ENCODE measurements at places on chromosomes 13 and 19. TPM values are rescaled to one million over a fixed set of nuclear protein-coding genes. Genes with fewer than 3 reads are reported as not detected.

- DNase-seq: no peak
Measured at GRCh38 chr13:31124204-31124603, 37.5 kb downstream of the HSPH1 start.

DNA sequence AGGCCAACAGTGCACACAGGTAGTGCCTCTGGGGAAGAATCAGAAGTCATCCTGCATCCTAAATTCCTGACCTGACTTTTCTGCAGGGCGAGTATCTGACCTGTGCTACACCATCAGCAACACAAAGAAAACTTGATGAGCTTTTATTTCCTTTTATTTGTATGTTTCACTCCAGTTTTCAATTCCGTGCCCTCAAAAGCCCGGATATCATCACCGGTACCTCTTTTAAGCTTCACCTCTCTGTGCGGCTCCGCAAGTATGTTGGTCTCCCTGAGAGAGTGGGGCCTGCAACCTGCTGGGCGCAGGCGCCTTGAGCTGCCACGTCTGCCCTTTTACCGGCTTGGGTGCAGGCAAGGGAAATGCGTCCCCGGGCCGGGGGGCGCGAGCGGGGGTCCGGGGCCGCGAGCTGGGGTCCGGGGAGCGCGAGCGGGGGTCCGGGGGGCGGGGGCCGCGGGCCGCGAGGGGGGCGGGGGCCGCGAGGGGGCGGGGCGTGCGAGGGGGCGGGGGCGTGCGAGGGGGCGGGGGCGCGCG, 4.3 kb upstream of the DUXA start:
- DNase-seq: no peak

DNA sequence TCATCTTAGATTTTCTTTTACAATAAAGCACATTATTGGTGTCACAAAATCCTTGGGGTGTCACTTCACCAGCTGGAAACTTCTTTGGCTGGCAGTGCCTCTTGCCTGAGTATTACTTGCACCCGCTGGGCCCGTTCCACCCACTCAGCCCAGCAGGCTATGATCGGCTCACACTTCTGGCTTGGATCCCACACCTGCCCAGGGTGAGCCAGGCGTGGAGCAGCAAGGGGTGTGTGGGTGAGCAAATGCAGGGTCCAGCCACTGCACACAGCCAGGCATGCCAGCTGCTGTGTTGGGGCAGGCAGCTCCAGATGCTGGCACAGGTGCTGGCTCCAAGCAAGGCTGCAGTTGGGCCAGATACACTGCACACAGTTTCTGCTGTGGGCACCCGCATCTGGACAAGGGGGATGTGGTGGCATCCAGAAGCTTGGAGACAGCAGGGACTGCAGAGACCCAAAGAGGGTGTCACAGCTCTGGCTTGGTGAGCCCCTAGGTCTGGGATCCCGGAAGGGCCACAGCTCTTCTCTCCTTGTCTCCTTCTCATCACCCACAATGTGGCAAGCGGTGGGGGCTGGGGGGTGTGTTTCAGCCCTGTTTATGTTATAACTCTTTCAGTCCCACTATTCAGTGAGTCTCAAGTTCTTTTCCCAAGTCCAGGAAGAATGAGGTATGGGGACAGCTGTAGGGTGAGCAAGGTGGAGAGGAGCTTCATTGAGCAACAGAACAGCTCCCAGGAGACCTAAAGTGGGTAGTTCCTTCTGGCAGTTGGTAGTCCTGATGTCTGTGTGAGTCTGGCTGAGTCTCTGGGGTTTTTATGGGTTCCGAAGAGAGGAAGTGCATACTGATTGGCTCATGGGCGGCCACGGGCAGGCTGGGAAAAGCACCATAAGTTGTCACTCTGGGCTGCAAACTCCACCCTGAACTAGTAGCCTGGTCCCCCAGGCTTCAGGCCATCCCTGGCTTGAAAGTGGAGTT, 25.3 kb upstream of the TBC1D4 start:
- no peak for DNase-seq

Gene ZNF296
- total RNA-seq: 1.2 TPM

Gene DAND5
- total RNA-seq: not detected

DNA sequence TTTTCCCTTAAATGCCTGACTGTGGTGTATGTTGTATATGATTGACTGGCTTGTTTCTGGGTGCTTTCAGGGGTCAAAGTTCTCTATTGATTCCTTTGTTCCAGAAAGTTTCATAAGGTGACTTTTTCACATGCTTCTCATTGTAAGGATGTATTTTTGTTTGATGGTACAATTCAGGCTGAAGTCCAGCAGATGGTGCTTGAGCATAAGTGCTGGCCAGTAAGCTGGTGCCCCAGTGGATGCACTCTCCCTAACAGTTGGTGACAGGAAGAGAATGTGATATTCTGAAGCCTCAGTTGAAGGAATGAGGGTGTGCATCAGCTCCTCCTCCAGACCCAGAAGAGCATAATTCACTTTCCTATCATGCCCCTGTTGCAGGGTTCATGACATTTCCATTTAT, 1941.6 kb upstream of the PRR20A start:
- no peak for DNase-seq

DNA sequence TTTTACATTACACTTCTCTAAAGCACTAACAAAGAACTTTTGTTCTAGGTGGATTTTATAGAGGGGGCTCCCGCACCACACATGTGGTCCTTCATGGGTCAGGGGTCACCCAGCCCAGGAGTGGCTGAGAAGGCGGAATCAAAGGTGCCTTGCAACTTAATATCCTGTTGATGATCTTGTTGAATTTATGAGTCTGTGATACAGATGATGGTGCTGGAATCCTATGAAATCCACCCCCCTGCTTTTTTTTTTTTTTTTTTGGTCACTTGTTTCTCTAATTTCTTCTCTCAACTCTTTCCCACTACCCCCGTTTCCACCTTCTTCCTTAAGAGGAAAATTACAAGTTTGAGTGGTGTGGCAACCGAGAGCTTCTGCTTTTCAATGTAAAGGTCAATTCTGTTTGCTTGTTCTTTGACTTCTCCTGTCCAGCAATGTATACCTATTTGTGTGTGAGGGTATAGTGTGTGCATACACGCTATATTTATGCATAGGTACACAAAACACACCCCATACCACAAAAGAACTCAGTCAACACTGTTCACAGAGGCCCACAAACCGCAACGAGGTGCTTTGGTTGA, 4.2 kb upstream of the ZIC2 start:
- no peak for DNase-seq

GRCh38 chr13:51663973-51664957, 80.0 kb downstream of the WDFY2 start:
- DNase-seq: no peak

GRCh38 chr19:13104360-13104847, 1.7 kb upstream of the LYL1 start:
- DNase-seq: peak; percentile 56

- DNase-seq: no peak
Measured at GRCh38 chr13:28429685-28430290, 65.1 kb downstream of the FLT1 start.

DNA sequence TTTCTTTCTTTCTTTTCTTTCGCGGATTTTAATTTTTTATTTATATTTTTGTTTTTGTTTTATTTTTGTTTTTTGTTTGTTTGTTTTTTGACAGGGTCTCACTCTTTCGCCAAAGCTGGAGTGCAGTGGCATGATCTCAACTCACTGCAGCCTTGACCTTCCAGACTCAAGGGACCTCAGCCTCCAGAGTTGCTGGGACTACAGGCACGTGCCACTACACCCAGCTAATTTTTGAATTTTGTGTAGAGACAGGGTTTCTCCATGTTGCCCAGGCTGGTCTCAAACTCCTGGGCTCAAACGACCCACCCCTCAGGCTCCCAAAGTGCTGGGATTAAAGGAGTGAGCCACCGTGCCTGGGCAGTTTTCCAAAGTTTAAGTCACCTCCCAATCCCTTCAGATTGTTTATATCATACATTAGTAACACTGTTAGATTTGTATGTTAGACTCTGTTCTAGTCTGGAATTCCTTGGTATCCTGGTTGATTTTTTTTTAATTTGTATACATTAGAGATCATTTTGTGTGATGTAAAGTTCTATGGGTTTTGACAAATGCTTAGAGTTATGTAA, 597.3 kb downstream of the DCT start:
- DNase-seq: no peak

- no peak for DNase-seq
Measured at GRCh38 chr13:71213252-71213821, 653.7 kb downstream of the DACH1 start.

Gene CYP4F3
- total RNA-seq: not detected

Gene TRIP10
- 19.0 TPM for total RNA-seq

- DNase-seq: peak; percentile 76
Measured at GRCh38 chr19:38229585-38230073, 5.6 kb upstream of the DPF1 start.

Gene CASP14
- not detected for total RNA-seq

DNA sequence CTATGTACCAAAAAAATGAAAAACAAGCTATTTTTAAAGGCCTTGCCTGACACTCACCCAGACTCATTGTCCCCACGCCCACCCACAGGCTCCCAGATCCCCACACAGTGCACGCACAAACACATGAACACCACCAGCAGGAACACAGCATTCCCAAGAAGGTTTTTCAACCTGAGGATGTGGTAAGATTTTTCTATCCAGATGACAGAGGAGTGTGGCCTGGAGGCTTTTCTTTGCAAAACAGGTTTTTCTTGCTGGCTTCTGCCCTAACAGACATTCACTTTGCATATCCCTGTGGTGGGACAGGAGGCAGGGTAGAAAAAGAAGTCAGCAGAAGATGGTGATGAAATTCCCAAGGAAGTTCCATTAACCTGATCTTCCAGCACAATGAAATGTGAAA, 97.8 kb downstream of the KLF12 start:
- no peak for DNase-seq
